NCI-H345 (cell line): ENCODE measurements at places on chromosomes 3 and 15.

DNA sequence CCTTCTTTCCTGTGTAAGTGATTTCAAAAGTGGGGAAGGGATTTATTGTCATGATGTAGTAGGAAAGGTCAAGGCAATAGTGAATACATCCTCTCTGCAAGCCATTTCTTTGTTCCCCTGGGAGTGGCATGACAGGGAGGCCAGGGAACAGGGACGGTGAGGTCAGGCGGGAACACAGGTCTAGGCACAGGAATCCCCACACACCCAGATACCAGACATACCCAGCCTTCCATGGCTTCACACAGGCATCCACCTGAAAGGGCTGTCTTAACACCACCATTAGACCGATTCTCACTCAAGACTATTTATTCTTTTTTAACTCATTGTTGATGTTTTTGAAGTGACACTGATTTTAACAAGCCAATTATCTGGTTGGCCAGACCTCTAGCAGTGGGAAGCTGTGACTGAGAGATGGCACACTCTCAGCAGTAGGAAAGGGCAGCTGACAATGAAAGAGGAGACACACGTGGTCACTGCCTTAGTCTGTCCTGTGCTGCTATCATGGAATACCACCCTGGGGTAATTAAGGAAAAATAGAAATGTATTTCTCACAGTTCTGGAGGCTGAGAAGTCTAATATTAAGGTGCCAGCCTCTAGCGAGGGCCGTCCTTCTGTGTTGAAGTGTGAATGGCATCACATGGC lies 74.6 kb upstream of the MYZAP start:
- no peak for DNase-seq

- no peak for DNase-seq
Observed at GRCh38 chr15:63835211-63835568, 1.4 kb upstream of the HERC1 start.

DNA sequence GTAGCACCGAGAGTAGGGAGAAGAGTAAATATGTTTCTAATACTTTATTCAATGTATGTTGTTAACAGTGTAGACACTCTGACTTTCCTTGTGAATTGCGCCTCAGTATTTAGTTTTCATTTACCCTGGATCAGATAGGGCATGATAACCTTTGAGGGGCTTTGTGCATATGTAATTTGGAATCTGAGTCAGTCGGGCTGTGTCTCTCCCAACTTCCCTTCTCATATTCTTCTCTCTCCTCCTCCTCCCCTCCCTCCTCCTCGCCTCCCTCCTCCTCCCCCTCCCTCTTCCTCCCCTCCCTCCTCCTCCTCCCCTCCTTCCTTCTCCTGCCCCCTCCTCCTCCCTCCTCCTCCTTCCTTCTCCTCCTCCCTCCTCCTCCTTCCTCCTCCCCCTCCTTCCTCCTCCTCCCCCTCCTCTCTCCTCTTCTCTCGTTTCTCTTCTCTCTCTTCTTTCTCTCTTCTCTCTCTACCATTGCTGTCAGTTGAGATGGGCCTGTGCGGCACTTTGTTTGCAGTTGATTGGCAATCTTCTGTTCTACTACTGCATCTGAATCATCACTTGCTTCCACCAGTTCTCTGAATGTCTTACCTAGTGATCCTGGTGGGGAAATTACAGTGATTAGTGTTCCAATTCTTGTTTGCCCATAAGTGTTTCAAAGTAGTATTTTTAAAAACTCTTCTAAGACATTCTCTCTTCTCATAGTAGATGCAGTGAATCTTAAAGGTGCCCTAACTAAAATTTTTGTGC lies 162.3 kb downstream of the PGPEP1L start:
- no peak for DNase-seq

DNA sequence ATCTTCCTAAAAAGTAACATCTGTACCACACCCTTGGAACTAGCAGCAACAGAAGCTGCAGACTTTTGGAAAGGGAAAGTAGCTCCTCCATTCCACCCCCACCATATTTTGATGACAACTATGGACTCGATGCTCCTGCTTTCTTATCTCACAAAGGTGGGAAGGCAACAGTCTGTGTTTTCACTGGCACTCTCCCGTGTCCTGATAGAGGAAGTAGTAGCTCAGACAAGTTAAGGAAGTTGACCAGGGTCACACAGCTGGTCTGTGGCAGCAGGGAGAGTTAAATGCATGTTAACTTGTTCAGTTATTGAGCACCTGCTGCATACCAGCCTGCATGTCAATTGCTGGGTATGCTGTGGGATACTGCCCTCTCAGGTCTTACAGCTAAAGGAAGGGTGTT lies 33.1 kb downstream of the BHLHE40 start:
- no peak for DNase-seq

GRCh38 chr15:66934868-66935520 lies 130.4 kb upstream of the SMAD3 start:
- DNase-seq = no peak

- no peak for DNase-seq
Observed at GRCh38 chr3:186790261-186790981, 7.0 kb downstream of the EIF4A2 start.

DNA sequence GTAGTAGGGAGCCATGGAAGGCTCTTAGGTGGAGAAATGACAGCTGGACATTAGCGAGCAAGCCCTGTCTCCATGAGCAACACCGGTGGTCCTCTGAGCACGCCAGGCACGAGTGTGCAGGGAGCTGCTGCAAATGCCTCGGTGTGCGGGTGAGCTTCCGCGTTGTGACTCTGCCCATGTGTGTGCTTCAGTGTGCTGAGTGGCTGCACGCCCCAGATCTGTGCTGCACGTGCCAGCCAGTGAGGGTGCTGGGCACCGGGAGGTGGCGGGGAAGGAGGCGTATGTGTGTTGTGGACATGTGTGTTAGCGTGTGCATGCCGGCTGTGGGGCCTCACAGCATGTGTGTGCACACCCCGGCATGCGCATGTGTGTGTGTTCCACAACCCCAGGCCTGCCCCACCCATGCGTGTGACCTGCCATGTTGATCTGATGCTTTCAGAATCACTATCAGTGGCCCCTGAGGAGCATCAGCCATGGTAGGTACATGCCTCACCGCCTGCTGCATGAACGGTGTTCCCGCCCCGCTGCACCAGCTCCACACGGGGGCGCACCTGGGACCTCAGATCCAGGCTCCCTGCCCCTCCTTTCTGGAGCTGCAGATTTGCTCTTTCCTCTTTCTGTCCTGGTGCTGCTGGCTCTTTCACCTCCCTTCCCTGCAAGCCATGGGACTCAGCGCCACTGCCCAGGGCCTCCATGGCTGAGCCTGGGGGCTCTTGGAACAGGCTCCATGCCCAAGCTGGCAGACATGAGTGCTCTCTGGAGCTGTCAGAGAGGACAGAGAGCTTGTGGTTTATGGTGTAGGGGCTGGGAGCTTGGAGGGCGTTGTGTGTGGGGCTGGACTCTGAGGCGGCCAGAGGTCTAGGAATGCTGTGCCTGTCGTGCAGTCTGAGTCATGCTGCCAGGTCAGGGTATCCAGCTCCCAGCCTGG lies 169.4 kb downstream of the TBC1D2B start:
- DNase-seq = peak; percentile 23

DNA sequence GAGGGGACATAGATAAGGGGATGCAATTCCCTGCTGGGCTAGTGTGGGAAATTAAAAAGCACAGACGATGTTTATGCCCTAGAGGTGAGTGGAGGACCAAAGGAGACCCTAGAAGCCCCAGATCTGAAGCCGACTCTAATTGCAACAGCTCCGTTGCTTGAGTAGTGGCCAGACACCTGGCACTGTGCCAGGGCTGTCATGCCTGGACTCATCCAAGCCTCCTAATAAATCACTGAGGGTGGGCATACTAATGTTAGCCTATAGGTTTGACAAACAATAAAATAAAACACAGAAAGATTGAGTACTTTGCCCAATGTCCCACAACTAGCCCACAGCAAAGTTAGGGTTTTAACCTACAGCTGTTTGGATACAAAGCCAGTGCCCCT lies 25.4 kb upstream of the MRPS22 start:
- DNase-seq = no peak

DNA sequence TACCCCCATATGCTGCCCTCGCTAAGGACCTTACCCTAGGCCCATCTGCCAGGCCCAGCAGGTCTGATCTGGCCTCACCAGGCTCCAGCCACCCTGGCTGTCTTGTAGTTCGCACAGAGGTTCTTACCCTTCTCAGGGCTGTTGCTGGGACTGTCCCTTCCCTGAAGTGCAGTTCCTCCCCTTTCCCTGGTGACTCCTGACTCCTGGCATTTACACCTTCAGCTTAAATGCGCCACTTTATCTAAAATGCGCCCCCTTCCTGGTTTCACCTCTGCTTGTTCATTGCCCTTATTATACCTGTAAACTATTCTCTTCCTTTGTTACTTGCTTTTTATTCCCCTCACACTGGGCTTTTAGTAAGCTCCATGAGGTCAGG lies 835 bp upstream of the TTLL3 start:
- no peak for DNase-seq

DNA sequence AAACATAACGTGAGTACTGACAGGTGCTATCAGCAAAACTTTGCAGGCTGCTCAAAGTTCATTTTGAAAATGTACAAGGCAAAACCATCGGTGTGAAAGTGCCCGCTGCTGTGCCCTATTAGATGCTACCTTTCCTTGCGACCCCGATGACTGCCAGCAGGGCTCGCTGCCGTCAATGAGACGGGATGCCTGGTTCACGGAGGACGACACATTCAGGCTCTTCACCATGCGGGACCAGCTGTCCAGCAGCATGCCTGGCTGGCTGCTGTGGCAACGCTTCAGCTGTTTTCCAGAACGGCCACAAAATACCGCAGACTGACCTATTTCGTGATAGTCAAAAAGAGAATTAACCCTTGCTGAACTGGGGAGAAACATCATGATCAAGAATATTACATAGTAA lies 92.7 kb upstream of the OCA2 start:
- no peak for DNase-seq

- no peak for DNase-seq
Observed at GRCh38 chr3:110456001-110456400, 615.6 kb upstream of the NECTIN3 start.

DNA sequence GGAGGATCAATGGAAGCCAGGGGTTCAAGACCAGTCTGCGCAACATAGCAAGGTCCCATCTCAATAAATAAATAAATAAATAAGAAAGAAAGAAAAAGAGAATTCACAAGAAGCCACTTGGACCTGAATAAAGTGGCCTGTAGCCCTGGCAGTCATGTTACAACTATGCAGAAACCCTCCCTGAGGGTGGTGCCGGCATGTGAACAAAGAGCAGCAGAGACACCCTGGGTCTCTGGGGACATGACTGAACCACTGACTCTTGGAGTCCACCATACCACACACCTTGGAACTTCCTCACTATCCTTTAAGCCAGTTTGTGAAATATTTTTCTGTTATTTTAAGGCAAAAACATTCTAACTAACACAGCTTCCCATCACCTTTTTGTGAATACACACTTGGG lies 93.0 kb downstream of the MEIS2 start:
- no peak for DNase-seq

GRCh38 chr3:16286751-16287543 lies 21.9 kb downstream of the OXNAD1 start:
- no peak for DNase-seq

DNA sequence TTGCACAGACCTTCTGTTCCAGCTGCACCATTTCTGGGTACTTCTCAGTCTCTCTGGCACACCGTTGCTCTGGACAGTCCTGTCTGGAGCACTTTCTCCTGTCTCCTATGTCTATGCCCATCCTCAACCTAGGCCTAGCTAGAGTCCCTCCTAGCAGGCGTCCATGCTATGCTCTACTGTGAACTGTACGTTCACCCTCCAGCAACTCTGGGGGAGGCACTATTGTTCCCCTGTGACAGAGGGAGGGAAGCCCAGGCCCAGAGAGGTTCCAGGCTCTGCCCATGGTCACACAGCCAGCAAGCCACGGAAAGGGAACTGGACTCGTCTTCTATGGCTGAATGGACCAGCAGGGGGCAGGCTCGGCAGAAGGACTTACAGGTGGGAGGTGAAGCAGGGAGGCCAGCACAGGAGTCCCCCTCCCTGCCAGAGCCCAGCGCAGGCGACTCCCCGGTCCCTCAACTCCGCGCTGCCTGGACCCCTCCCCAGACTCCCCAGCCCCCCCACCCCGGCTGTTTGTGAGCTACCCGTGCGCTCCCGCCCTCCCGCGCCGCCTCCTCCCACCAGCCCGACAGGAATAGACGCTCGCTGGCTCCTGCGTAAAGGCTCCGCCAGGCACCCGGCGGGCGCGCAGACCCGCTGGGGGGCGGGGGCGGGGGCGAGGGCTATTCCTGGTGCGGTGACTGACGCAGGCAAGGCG lies 1.7 kb upstream of the LINGO1 start:
- DNase-seq = peak; percentile 4
